ENCODE measurements at places on chromosomes 7 and 10.

DNA sequence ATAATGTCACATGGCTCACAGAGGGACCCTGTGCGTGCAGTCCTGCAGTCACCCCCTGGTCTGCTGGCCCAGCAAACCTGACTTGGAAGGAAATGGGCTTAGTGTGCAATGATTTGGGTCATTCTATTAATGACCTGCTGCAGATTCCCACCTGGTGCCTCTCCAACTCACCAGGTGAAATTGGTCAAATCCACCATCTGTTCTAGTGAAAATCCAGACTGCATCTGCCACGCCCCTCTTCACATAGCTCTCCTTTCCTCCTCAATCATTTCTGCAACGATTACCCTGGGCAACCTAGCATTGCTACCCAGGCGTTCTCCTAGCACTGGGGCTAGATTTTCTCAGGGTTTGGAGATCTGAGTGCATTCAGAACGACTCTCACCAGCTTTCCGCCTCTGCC is 29.4 kb downstream of the SRRM3 start:
- no peak for DNase-seq

- DNase-seq = no peak
Measured at GRCh38 chr10:124546957-124547646, 85.5 kb downstream of the LHPP start.

- no peak for DNase-seq
Measured at GRCh38 chr10:51074238-51075028, at the start of gene PRKG1. Gene PRKG1 (plus strand): TSS chr10:51074487.

DNA sequence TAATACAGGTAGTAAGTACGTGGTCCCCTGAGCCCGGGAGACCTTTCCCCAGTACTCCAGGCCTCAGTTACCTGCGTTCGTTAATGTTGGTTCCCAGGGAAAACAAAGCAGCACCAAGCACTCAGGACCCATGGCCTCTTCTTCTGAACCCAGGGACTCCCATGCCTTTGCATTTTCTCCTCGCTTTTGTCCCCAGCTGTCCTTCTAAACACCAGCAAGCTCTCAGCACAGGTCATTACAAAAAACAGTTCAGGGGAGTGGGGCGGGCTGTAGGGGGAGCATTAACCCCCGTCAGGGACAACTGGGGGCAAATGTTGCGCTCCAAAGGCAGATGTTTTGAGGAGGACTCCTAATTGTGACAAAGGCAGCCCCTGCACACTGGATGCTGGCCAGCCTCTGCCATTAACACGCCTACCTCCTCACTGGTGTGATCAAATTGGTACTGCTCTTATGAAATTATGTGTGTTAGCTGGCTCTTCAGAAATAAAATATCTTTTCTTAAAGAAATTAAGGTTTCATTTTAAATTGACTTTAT is 80.5 kb upstream of the LRGUK start:
- no peak for DNase-seq

- no peak for DNase-seq
Measured at GRCh38 chr7:127979728-127980126, 51.5 kb downstream of the LRRC4 start.

DNA sequence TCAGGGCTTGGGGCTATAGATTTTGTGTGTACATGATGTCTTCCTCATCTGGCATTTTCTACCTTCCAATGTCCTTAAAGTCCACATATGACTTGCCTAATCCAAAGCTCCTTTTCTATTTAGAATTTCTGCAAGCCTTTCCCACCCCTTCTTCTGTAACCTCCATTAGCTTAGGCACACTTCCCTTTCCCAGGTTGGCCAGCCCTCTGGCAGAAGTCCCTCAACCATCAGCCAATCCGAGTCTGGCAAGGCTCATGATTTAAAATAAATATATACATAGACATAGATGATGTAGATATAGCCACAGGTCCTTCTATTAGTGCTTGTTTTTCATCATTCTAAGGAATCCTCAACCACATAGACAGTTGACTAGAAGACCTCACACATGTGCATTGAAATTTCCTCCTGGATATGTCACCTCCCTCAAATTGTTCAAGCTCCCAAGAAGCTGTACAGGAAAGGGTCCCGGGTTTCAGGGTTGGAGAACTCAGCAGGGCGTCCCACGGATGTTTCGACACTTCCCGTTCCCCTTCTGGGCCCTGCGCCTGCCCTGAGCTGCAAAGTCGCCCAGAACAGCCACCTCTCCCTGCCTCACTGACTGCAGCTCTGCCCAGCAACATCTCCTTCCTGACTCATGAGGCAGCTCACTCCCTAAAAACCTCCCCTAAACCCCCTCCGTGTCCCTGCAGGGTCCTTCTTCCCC is 20.4 kb upstream of the PIK3AP1 start:
- no peak for DNase-seq

GRCh38 chr7:54967377-54967776 is 51.4 kb upstream of the EGFR start:
- DNase-seq = no peak

DNA sequence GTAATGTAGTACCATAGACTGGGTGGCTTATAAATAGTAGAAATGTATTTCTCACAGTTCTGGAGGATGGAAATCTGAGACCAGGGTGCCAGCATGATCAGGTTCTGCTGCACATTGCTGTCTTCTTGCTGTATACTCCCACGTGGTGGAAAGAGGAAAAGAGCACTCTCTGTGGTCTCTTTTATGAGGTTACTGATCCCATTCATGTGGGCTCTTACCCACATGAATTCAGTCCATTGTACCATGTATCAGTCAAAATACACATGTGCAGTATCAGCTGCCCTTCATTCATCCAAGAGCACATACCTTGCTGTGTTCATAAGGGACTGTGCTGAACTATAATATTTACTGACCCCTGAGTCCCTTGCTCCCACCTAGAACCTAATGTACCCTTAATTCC is 17.1 kb downstream of the PNLIPRP2 start:
- DNase-seq = no peak

DNA sequence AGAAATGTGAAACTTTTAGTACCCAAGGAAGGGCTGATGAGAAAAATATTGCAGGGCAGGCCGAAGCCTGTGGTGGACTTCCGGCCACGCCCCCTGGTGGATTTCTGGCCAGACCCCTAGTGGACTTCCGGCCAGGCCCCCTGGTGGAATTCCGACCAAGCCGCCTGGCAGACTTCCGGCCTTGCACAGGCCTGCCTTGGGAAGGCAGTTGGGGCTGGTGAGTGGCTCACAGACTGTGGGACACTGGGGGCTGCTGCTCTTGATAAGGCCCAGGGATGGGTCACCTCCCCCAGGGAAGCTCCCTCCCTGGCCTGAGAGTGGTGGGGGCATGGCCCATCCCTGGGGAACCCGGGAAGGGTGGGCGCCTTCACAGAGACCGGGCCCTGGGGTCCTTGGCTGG is 116.4 kb upstream of the MKI67 start:
- no peak for DNase-seq

DNA sequence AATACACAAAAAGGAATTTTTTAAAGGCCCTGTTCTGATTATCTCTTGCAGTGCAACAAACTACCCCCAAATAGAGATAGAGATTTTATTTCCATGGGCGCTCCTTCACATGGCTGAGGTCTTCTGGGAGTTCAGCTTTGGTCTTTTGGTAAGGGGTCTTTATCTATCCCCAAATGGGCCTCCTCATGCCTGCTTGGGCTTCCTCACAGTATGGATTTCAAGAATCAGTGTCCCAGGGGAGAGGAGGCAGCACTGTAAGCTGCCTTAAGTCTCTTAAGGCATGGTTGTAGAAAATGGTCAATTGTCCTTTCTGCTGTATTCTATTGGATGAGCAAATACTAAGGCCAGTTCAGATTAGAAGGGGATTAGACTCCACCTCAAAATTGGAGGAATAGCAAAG is 966.2 kb downstream of the TYW1 start:
- no peak for DNase-seq

GRCh38 chr10:53315709-53316108 is 543.1 kb upstream of the MBL2 start:
- no peak for DNase-seq

- no peak for DNase-seq
Measured at GRCh38 chr7:101819913-101820522, 2.6 kb downstream of the CUX1 start.

DNA sequence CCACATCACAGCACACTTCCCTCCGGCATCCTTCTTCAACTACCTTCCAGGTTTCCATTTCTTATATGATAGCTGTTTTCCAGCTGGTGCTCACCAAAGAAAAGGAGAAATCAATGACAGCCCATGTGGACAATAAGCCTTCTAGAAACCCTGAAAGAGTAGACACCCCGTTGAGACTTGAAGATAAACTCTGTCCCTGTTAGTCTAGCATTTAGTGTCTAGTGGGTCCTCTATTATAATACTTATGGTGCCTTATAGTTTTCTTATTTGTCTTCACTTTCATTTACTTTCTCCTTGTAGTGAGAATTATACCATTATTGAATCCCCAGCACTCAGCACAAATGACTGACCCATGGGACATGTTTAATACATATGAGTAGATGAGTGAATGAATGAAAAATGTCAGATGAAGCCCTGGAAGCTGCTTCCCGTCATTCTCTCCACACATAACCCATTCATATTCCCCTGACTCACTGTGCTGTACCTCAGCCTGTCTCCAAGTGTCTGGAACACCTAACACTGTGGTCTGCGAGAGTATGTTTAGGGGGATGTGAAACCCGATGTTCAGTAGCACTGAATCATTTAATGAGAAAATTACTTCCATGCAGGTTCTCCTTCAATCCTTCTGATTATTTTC is 377.6 kb downstream of the GPR158 start:
- DNase-seq = no peak

GRCh38 chr10:31317652-31318381 is 1.2 kb upstream of the ZEB1 start:
- peak; percentile 63 for DNase-seq

GRCh38 chr7:39952803-39953202 is 2.7 kb downstream of the CDK13 start:
- no peak for DNase-seq

- DNase-seq = no peak
Measured at GRCh38 chr10:117647306-117647705, 104.8 kb downstream of the EMX2 start.

DNA sequence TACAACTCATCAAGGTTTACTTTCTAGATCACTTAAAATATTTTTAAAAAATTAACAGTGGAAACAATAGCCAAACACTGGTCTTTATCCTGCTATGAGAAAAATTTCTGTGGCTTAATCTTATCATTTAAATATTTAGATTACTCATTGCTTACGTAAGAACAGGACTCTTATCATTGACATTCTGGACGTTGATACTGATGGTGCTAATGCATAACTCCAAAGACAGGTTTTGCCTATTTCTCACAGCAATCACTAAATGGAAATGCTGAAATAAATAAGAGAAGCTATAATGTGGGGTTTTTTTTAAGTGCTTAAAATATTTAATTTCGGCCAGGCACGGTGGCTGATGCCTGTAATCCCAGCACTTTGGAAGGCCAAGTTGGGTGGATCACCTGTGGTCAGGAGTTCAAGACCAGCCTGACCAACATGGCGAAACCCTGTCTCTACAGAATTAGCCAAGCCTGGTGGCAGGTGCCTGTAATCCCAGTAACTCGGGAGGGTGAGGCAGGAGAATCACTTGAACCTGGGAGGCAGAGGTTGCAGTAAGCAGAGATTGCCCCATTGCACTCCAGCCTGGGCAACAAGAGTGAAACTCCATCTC is 195.0 kb downstream of the HGF start:
- no peak for DNase-seq

GRCh38 chr10:71408436-71409225 is 11.9 kb downstream of the CDH23 start:
- no peak for DNase-seq

- no peak for DNase-seq
Measured at GRCh38 chr10:63265683-63266235, 132.6 kb downstream of the NRBF2 start.

GRCh38 chr7:33243319-33243881 is 114.0 kb downstream of the BBS9 start:
- no peak for DNase-seq

- DNase-seq = no peak
Measured at GRCh38 chr10:86597306-86597705, 57.0 kb upstream of the OPN4 start.

DNA sequence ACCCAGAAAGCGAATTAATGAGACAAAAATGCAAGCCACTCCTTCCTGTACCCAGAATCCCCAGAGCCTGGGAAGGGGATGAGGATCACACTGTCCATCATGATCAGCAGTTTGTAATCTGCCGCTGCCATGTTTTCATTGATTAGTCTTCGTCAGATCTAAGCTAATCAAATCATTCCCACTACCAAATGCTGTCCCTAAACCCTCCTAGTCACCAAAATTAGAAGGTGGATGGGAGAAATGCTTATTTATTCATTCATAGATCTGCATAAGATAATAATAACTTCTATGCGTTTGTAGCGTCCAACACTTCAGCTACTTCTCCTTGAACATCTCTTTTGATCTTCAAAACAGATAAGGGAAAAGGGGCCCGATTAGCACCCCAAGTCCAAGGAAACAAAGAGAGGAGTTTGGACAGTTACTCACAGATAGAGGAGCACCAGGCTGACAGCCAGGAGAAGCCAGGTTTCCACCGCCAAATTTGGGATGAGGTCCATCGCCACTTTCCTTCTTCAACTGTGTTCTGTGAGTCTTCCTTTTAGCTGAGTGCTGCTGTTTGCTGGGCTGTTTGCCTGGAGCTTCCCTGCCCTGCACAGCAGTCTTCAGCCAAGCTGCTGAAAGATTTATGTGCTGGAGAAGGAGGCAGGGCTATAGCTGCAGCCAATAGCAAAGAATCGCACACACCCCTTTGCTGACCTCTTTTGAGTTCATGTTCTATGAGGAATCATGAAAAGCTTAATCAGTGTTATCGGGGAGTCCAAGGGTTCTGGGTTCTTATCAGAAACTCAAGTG is at the start of gene CYP3A5:
CYP3A5 (minus strand) TSS at position 597 of the 792 bp plus-strand sequence; CDS start at position 497, 100 bp downstream.
- no peak for DNase-seq

DNA sequence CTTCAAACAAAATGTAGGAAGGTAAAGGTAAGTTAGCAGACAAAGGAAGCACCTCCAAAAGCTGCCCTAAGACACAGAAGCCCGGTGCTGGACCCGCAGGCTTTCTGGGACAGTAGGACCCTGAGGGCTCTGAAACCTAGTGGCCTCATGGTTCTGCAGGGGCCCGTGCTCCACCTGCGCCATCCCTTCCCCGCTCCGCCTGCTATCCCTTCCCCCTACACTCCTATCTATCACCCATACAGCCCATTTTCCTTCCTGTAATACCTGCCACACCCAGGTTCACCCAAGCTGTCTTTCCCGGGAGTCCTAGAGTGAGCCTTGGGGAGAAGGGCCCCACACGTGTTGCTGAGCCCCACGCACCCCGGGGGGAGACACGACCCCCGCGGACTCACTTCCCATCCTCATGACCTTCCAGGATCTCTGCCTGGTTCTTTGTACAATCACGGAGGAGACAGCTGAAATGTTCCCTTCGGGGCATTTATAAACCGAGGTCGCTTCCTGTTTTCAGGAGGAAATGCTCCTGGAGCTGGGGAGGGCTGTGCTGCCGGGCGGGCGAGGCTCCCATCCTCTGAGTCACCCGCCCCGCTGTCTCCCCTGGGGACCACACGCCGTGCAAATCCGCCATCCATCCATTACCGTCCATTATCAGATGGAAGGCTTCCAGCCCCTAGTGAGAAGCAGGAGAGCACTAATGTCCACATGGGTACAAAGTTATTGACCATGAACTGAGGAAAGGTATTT is 251.7 kb upstream of the PITRM1 start:
- DNase-seq = no peak
